GOT3 (cell line): ENCODE measurements at places on chromosomes 7 and 10.

DNA sequence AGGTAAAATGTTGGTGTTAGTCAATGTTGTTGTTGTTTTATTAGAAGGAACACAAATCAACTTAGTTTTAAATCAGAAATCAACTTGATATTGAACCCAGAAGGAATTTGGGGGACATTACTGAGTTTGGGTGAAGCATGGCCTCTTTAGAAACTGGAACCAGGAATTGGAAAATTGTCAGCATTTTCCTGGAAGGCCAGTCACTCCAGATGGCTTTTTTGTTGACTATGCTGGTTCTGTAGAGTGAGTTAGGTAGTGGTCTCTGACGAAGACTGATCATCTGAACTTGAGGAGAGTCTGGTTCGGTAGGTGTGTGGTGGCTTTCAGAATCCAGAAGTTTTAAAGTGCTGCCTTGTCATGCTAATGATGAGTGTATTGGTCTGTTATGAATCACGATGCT lies 111.5 kb downstream of the BMPER start:
- no peak for DNase-seq

GRCh38 chr10:89471110-89471809 lies 56.9 kb downstream of the IFIT5 start:
- DNase-seq: no peak

GRCh38 chr10:62763155-62763554 lies 41.4 kb upstream of the ADO start:
- no peak for DNase-seq

- DNase-seq: no peak
These were observed 141.4 kb upstream of the PRKCQ start for GRCh38 chr10:6721480-6721879.
